ENCODE measurements at places on chromosomes 7 and 10. TPM values are rescaled to one million over a fixed set of nuclear protein-coding genes. Genes with fewer than 3 reads are reported as not detected.

DNA sequence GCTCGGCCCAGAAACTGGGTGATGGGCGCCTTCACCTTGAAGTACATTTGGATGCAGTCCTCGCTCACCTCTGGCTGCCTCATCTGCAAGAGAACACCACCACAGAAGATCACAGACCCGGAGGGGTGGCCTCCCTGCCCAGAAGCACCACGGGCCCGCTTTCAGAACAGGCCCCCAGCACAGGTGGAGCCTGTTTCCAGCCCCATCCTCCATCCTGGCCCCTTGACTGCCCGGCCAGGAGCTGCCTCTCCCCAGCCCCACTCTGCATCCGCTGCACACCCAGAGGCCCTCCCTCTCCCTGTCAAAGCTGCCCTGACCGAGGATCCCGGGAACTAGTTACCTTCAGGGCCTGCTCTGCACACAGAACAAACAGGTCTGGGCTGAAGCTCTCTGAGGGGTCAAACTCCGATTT, 724 bp downstream of the CFAP46 start:
- DNase-seq: no peak

GRCh38 chr10:78853864-78854263, 214.9 kb upstream of the ZMIZ1 start:
- no peak for DNase-seq

- DNase-seq: no peak
Measured at GRCh38 chr7:92778972-92779371, 57.4 kb downstream of the CDK6 start.

- DNase-seq: no peak
Measured at GRCh38 chr10:95542761-95543160, 18.4 kb downstream of the SORBS1 start.

CALU gene
- 457 TPM for total RNA-seq

RARRES2 gene
- 48.7 TPM for total RNA-seq

SFTPA1 gene
- not detected for total RNA-seq

SPACDR gene
- 0.60 TPM for total RNA-seq

- no peak for DNase-seq
Measured at GRCh38 chr10:114674346-114674745, 16.3 kb upstream of the ABLIM1 start.

MIOS gene
- total RNA-seq: 87.1 TPM

GNG11 gene
- total RNA-seq: 27.9 TPM

AZGP1 gene
- not detected for total RNA-seq

DNA sequence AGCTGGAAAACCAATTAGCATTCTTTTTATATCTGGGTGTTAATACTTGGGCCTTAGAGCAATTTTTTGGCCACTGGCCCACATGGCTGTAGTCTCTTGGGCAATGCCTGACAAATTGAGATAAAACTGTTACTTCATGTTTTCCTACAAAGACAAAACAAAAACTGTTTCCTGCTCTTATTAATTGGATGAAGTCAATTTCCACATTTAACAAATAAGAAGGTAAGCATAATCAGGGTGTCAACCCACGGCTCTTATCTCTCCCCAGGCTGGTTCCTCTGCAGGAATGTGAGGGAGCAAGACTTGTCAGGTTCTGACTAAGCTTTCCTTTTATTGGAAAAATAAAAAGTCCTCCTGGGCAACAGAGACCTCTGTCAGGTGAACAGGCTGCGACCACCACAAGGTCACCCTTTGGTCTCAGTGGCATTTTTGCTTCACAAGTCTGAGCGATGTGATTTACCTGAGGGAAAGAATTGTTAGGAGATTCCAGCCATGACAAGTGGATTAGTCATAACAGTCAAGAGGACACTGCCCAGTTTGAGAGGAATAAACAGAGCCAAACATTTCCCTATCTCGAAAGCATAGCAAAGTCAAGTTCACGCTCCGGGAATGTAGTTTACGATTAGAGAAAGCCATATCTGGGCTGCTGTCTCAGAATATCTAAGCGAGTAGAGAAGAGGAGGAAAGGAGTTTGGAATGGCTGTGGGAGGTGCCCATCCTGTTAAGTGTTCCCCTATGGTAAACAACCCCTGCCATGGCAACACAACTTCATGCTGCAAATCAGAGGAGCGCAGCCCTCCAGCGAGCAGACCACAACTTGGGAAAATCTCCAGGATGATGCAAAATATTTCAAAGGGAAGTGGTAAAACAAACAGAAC, 144.4 kb downstream of the TES start:
- DNase-seq: peak; percentile 99

GRCh38 chr10:130138479-130138866, 2.3 kb downstream of the GLRX3 start:
- peak; percentile 64 for DNase-seq

PWWP2B gene
- total RNA-seq: 12.1 TPM

TRIL gene
- total RNA-seq: not detected

DNA sequence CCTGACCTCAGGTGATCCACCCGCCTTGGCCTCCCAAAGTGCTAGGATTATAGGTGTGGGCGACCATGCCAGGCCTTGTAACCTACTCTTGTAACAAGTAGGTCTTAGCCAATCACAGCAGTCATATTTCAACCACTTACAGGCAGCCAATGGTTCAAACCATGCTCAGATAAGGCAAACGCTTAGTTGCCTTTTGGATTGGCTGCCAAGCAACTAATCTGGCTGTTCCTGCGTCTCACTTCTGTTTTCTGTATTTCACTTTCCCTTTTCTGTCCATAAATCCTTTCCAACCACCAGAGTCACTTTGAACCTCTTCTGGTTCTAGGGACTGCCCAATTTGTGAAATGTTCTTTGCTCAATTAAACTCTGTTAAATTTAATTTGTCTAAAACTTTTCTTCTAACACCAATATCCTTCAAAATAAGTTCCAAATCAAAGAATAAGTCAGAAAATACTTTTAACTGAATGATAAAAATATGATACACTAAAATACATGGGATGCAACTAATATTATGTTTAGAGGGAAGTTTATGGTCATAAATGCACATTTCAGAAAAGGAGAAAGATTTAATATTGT, 19.1 kb upstream of the PRF1 start:
- no peak for DNase-seq

DNA sequence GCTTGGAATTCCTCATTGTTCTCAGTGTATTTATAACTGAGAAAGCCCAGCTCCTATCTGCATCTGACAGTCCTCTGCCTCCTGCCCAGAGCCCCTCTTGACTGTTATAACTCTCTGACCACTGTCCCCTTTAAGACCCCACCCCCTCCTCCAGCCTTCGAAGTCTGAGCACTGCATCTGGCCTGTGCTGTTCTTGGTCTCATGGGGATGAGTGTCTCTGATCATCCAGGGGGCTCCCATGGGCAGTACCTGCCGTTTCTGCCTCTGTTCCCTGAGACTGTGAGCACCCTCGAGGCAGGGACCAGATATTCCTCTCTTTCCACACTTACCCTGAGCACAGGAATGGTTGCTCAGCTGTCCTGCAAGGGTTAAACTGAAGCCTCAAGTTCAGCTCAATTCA, 7.7 kb downstream of the GHRHR start:
- DNase-seq: no peak

GRCh38 chr7:137652721-137653120, 194.1 kb downstream of the DGKI start:
- no peak for DNase-seq

SPDYE1 gene
- not detected for total RNA-seq

DNA sequence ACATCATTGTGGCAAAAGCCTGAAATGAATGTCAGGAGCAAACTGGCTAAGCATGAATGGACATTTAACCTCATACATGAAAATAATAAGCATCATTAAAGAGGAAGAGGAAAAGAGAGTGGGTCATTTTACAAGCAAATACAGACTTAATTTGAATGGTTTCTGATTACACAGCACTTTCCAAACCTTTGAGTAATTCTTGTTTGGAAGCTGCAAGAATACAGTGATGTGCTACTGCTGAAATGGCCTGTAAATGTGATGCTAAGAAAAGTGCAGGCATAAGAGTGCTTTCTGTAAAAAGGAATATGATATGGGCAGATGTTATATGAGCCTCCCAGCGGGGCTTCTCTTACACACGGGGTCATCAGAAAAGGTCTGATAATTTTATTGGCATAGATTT, 30.2 kb downstream of the TAS2R16 start:
- DNase-seq: no peak

GRCh38 chr10:23253780-23254179, 61.7 kb downstream of the PTF1A start:
- DNase-seq: no peak

VAX1 gene
- total RNA-seq: not detected

GRCh38 chr7:25250386-25250785, 22.1 kb upstream of the NPVF start:
- no peak for DNase-seq

- DNase-seq: no peak
Measured at GRCh38 chr7:25614415-25614814, 386.1 kb upstream of the NPVF start.

- no peak for DNase-seq
Measured at GRCh38 chr7:149870274-149870673, 3.5 kb upstream of the ATP6V0E2 start.

- DNase-seq: no peak
Measured at GRCh38 chr7:132150711-132151110, 425.6 kb downstream of the PLXNA4 start.

DNA sequence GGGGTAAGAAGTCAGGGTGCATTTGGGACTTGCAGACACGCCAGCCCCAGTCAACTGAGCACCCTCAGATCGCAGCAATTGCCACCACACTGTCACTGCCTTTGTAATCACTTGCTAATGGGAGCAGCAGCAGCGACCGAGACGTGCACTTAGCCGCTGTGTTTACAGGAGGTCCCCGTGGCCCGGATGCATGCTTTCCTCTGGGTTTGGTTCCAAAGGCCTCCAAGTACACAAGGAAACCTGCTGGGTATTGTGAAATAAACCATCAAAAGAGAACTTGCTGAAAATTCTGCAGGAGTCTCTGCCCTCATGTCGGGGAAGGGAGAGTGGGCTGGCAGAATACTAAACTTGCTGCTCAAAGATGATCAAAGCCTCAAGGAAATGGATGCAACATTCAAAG, 341.7 kb downstream of the DNAJB6 start:
- DNase-seq: no peak

EBLN1 gene
- total RNA-seq: not detected

DNA sequence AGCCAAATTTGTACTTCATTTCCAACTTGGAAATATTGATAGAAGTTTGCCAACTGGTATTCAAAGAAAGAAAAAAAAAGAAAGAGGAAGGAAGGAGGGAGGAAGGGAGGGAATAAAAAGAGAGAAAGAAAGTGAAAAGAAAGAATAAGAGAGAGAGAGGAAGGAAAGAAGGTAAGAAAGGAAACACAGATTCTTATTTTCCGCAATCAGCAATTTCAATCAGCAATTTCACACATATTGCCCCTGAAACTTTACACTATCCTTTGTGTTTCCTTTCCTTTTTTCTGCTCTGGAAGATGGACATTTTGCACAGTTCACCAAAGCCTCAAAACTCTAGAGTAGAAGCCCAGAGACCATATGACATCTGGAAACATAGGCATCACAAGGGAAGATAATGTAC, 888.1 kb downstream of the REEP3 start:
- no peak for DNase-seq

DNA sequence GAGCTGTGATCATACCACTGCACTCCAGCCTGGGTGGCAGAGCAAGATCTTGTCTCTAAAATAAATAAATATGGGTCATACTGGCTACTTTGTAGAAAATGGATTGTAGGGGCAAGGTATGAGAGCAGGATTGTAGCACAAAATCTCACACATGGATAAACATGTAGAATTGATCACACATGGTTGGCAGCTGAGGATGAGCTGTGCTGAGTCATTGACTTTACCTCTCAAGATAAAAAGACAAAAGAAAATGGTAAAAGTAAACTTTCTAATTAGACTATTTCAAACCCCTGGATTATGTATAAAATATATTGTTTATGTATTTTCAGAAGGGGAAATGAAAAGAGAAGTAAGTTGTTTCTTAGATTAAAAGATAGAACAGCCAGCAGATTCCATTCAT, 69.3 kb downstream of the APBB1IP start:
- DNase-seq: no peak

- DNase-seq: peak; percentile 87
Measured at GRCh38 chr10:69087590-69088470, at the start of gene SRGN. SRGN (plus strand) TSS chr10:69088103; CDS start chr10:69088158, 55 bp downstream.

WAPL gene
- 53.0 TPM for total RNA-seq

GRCh38 chr7:112420236-112420861, 29.9 kb upstream of the IFRD1 start:
- DNase-seq: no peak

MDFIC gene
- 37.7 TPM for total RNA-seq

- no peak for DNase-seq
Measured at GRCh38 chr10:96570511-96570910, 16.3 kb downstream of the TM9SF3 start.

ETV1 gene
- 9.8 TPM for total RNA-seq

- no peak for DNase-seq
Measured at GRCh38 chr7:45446195-45446944, 127.8 kb upstream of the ADCY1 start.

DNA sequence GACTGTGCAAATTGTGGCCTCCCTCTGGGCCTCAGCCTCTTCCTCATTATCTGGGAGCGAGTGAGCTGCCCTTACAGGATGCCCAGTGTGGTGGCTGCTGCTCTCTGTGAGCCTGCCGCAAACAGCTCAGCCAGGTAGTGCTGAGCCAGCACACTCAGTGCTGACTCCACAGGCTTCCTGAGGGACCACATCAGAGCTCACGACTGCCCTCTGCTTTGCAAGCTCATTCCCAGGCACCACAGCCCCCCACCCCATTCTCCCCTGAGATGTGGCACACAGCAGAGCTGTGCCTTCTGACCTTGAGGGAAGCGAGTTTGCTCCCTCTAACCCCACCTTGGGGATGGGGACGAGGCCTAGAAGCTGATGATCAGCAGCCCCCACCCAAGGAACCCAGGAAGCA, 230.5 kb upstream of the PPP2R2D start:
- DNase-seq: no peak

- DNase-seq: peak; percentile 90
Measured at GRCh38 chr10:17643339-17643754, 604 bp upstream of the STAM start.

Measured in A172 (cell line).